ENCODE measurements at places on chromosomes 4 and X. TPM values are rescaled to one million over a fixed set of nuclear protein-coding genes. Genes with fewer than 3 reads are reported as not detected.
A peak's percentile ranks its signal among the peaks of the same experiment; 100 is the strongest.

GRCh38 chrX:107747596-107748161 lies 27.9 kb downstream of the TSC22D3 start:
- DNase-seq, result no peak

DNA sequence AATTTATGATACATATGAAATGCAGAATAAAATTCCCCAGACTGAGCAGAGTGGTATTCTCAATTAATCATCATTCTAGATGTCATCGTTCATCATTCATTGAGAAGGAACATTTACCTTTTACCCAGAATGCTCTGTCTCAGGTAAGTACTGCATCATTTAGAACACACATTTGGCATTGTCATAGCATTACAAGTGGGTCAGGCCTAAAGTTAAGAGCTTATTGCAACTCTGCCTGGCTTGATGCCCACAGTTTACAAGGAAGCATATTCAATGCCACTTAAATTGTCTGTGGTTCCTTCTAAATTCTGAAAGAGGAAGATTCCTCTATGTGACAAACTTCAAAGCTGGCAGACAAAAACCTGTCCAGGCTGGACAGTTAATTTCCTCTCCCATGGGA lies 87.3 kb downstream of the CAMK2D start:
- no peak for DNase-seq

GRCh38 chr4:183249854-183250253 lies 70.2 kb downstream of the CLDN22 start:
- DNase-seq, result no peak

- DNase-seq, result peak; percentile 43
Observed at GRCh38 chr4:152045807-152046571, 285.2 kb upstream of the GATB start.

RHOH gene
- total RNA-seq, result 1.0 TPM

DNA sequence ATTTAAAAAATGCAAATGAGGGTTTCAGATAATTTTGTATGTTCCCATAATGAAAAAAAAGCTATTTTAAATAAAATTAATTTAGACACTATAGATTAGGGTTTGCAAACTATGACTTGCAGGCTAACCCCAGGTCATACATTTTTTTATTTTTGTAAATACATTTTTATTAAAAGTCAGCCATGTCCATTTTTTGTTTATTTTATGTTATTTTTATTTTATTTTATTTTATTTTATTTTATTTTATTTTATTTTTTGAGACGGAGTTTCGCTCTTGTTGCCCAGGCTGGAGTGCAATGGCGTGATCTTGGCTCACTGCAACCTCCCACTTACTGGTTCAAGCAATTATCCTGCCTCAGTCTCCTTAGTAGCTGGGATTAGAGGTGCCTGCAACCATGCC lies 460.6 kb downstream of the IL15 start:
- no peak for DNase-seq

NAA11 gene
- total RNA-seq, result not detected

SRD5A3 gene
- total RNA-seq, result 9.9 TPM

DNA sequence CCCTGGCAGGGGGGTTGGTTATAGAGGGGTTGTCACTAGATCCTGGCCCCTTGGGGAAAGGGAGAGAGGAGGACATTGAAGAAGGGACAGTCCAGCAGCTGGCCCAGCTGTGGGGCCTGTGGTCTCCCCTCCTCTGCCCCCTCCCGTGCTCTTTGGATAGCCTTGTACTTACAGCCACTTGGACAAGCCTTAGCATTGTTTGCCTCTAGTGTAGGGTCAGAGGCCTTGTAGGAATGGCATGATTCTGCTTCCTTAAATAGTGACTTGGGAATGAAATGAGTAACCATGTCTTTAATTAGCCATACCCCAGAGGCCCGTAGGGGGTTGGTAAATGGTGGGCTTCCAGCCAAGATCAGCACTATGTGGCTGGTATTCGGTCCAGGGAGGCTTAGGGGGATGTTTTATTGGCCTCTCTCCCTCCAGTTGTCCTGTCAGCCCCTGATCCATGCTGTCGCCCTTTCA lies 230.6 kb downstream of the PTTG2 start:
- no peak for DNase-seq

DNA sequence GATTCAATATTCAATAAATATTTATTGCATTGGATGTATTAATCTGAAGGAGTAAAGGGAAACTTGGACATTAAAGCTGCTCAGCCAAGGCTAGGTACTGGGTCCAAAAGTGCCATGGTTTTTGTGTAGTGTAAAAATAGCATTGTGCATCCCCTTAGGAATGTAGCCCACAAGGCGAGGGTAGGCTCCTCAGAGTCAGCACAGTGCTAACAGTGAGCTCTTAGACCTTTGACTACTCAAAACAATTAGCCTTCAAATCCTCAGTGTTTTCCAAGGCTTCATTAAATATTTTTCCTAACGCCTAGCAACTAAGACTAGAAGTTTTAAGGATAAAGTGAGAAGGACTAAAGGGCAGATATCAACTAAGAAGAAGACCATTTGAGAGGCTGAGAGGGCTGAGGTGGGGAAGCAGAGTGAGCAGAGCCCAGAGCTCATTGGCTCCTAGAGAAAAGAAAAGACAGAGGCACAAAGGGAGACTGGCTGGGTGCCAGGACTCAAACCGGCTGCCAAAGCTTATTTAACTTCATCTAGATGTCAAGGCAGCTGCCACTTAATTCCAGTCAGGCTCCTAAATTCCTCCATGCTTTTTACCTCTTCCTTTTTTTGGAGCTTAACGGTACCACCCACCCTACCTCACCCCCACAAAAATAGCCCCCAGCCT lies 17.0 kb downstream of the PRKG2 start:
- no peak for DNase-seq

DNA sequence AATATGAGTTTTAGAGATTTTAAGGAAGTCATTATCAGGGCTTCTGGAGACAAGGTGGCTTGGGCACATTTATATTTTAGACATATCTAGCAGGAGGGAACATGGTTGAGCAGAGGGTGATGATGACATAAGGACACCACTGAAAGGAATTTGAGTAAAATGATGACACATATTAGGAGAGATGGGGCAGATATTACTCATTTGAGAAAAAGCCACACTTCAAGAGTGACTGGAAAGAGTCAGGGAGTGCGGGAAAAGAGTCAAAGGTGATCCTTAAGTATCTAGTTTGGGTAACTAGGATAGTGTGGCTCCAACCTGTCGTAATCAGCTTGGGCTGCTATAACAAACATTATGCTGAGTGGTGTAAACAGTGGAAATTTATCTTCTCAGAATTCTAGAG lies 377.7 kb downstream of the PACRGL start:
- DNase-seq, result no peak

NUDT10 gene
- not detected for total RNA-seq

PDE6B gene
- 1.5 TPM for total RNA-seq

BTC gene
- total RNA-seq, result 2.2 TPM

PALLD gene
- total RNA-seq, result 21.6 TPM

GRCh38 chrX:24149351-24150050 lies at the start of gene ZFX:
ZFX (plus strand) TSS chrX:24149729; CDS start chrX:24172743, 23,014 bp downstream.
- DNase-seq, result peak; percentile 69

DNA sequence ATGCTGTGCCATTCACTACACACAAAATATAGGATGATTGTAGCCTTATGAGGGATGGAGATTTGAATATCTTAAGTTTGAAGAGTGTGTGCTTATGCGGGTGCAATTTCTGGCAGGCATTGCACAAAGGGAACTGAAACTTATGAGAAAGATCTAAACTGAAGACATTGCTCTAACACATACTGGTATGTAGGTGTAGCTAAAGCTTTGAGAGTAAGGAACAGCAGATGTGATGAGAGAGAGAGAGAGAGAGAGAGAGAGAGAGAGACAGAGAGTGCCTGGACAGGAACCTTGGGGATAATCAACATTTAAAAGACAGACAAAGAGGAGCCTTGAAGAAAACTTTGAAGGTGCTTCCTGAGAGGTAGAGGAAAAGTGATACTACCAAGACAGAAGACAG lies 379.7 kb downstream of the SPRY1 start:
- DNase-seq, result no peak

DNA sequence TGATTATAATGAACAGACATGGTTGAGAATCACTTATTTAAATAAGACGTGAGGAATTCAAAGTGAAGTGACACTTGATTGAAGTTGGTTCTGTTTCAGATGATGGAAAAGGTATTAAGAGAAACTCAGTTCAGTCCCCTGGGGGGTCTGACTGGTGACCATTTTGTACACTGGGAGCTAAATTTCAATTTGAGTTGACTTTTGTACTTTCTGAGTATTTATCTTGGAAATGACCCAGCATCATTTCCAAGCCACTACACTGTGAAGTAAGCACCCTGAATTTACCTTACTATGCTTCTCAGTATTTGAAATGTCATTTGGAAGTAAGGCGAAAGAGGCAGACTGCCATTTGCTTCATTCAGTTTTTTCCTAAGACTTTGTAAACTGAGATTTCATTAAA lies 73.4 kb downstream of the CNOT6L start:
- DNase-seq, result no peak

RXFP1 gene
- 0.06 TPM for total RNA-seq

HSD17B13 gene
- 2.7 TPM for total RNA-seq

GRCh38 chr4:131248314-131248713 lies 1900.8 kb upstream of the PCDH10 start:
- DNase-seq, result no peak

GRCh38 chr4:152283801-152284470 lies 252.0 kb downstream of the FBXW7 start:
- DNase-seq, result no peak
